ENCODE measurements at places on chromosomes 12 and 14.

GRCh38 chr12:52204095-52204930 is 12.5 kb upstream of the KRT80 start:
- no peak for DNase-seq

GRCh38 chr12:11497995-11498394 is 102.6 kb upstream of the PRB2 start:
- peak; percentile 29 for DNase-seq

GRCh38 chr12:55741931-55742680 is 816 bp upstream of the GDF11 start:
- DNase-seq, result peak; percentile 19

- DNase-seq, result no peak
Observed at GRCh38 chr14:103501041-103501870, 21.4 kb downstream of the CKB start.

DNA sequence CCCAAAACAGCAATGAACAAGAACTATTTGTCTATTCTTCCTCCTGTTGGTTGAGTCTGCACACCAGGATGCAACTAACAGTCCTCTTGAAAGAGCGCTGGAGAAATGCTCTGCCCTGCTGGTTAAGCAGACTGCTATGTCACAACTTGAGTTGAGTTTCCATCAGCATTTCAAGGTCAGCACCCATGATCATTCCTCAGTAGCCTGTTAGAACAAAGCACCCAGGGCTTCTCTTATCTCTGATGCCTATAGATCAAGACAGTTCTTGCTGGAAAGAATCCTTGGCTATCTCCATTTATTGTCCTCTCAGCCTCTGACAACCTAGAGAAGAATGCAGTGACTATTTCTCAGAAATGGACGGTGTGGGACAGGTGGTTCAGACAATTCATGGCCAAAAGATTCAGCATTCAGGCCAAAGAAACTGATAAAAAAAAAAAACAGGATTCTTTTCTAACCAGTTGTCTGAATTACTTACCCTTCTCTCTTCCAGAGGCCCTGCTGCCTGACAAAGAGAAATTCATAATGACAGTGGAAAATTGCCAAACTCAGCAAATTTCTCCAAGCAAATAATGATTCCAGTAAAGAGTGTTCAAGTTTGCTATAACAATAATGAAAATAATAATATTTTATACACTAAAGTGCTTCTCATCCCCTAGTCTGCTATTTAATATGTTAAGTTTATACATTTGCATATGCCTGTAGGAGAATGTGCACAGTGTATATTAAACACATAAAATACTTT is 306.7 kb downstream of the EMP1 start:
- no peak for DNase-seq

- DNase-seq, result no peak
Observed at GRCh38 chr14:61387076-61387475, 65.7 kb downstream of the PRKCH start.

DNA sequence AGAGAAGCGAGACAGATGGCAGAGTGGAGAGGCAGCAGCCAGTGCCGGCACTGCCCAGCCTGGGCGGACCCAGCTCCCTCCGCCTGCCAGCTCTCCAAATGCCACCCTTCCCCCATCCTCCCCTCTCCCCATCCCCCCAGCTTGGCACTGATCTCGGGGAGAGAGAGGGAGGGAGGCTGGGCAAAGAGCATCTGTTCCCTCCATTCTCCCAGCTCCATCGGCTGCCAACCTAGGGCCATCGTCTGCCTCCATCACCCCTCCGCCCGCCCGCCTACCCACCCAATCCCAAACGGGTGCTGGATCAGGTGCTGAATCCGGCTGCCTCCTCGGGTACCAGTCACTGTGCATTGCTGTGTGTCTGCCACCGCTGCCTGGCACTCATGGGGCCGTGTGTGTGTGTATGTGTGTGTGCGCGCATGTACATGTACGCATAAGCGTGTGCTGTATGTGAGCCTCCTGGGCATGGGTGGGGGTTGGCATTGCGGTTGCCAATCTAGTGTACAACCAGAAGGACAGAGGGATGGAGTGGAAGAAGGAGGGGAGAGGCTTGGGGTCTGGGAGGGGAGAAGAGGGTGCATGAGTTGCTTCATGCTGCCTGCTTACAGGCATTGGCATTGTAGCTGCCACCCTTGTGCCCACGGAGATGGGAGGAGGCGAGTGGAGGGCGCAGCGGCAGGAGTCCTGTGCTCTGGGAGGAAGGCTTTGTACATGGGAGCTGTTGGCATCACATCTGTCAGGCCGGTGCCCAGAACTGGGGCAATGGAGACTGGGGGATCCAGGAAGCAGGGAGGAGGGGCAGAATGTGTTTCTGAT is 38.4 kb downstream of the ZFHX2 start:
- no peak for DNase-seq

DNA sequence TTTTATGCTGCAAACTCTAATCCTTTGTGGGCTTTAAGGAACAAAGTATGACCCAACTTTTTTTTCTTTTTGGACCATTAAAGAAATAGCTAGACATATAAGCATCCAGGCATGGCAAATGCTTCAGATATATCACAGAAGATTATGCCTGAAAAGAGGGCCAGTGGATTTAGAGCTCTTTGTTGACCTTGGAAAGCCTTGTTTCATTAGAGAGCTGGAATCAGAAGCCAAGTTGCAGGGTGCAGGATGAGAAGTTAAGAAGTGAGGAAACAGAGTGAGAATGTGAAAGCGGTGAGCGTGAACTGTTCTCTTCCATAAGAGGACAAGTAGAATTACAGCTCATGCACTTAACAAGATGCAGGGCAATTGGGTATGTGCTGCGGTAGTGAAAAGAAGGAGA is 373.7 kb downstream of the SYT1 start:
- DNase-seq, result no peak

GRCh38 chr14:33788161-33788560 is 162.7 kb downstream of the EGLN3 start:
- peak; percentile 2 for DNase-seq

DNA sequence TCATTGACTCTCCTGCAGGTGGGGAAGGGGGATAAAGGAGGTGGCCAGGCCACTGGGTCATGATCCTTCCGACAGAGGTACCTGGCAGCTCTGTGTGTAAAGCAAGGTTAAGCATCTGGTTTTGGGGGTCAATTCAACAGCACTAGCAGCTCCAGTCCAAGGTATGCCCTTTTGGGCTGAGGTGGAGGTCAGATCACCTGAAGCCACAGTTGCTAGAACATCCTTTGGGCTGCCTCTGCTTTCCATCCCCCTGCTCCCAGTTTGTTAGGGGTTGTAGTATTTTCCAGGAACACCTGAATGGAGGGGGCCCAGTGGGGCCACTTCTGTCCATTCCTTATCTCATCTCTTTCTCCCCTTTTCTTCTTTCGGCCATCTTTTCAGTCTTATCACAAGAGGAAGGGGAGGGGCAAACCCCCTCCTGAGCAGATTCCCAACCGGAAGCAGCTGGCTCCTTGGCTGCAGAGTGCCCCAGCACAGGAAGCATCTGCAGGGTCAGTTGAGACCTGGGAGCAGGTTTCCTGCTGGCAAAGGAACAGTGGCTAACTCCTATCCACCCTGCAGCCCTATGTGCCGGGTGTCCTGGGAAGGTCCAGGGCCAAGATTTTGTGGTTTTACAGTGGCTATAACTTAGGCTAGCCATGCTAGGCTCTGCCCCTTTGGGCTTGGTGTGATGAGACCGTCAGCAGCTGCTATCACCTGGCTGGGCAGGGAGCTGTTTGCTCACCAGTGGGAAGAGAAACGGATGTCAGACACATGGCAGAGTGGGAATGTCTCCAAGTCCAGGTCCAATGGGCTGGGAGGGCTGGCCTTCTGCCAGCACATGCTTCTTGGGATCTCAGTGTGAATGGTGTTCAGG is 40.2 kb downstream of the SH2B3 start:
- peak; percentile 58 for DNase-seq

- DNase-seq, result peak; percentile 78
Observed at GRCh38 chr12:103956509-103957027, 9.1 kb upstream of the TDG start.

DNA sequence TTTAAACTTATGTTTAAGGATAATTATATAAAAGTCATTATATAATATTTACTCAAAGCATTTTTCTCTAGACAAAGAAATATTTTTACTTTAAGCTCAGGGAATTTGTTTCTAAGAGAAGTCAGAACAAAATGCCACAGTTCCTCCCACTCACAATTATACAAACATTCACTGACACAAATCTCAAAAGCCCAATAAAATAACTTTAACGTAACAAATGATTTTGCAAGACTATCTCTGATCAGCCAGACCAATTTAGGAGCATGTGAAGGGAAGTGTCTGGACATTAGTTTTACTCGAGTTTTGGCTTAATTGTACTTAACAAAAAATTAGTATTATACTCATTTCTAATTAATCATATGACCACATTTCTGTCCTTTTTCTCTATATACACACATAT is 41.2 kb downstream of the COCH start:
- no peak for DNase-seq

DNA sequence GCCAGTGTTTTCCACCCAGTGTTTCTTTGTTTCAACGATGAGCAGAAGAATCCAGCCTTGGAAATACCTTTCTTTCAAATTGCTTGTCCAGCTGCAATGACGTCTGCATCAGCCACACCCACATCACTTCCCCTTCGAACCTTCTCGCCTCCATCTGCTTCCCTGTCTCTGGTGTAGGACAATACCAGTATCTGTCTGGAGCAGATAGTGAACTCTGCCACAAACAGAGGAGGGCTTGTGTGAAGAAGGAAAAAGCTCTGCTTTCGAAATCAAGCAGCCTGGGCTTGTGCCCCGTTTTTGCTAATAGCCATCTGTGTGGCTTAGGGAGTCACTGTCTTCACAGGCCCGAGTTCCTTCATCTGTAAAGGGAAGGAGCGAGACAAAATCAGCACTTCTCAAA is 415.4 kb downstream of the ZFP36L1 start:
- peak; percentile 6 for DNase-seq

DNA sequence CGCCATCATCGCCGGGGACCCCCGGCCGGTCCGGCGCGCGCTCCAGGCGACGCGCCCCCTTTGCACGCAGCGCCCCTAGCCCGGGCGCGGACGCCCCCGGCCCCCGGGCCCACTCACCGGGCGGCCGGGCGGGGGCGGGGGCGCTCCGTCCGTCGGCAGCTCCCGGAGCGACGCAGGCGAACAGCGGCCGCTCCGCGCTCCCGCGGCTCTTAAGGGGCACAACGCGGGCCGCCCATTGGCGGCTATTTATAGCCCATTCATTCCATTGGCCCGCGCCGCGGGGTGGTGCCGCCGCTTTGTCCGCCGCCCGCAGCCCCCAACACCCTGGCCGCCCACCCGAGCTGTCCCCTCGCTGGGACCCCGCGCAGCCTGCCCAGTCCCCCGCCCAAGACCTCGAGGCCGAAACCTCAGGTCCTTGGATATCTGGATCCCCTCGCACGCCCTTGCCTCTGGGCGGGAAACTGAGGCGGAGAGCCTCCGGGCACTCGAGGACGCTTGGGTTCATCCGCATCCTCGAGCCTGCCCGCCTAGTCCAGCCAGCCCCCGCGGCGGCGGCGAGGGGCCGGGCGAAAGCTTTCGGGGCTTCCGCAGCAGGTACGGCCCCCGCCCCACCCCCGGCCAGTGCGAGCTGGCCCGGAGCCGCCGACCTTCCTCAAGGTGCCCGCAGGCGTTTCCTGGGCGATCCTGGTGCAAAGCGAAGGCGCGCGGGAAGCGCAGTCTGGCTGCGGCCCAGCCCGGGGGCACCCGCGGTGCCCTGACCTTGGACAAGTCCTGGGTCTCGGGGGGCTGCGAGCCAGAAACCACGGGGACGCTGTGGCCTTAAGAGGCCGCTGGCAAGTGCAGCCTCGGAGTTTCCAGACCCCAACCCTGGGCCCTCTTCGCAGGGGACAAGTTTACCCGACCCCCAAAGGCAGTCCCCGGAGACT is at the start of gene CKB:
Gene CKB, minus strand, starts transcription at position 182 of the 926 bp plus-strand sequence. CDS start 337 bp downstream, outside the sequence.
- peak; percentile 72 for DNase-seq

GRCh38 chr14:101535232-101535631 is 26.1 kb upstream of the DIO3 start:
- DNase-seq, result no peak

- no peak for DNase-seq
Observed at GRCh38 chr12:124661341-124661740, 93.9 kb upstream of the NCOR2 start.

DNA sequence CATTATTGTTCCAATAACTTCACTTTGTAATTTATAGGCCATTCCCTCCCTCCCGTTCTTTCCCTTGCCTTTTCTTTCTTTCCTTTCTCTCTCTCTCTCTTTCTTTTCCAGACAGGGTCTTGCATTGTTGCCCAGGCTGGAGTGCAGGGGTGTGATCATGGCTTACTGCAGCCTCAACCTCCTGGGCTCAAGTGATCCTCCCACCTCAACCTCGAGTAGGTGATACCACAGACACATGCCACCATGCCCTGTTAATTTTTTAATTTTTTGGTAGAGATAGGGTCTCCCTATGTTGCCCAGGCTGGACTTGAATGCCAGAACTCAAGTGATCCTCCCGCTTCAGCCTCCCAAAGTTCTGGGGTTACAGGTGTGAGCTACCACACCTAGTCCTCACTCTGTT is 6.8 kb upstream of the POU6F1 start:
- DNase-seq, result no peak

GRCh38 chr14:23056956-23057756 is at the start of gene CDH24:
CDH24 (minus strand) TSS chr14:23057520; CDS start chr14:23055733, 1,787 bp downstream.
- no peak for DNase-seq

DNA sequence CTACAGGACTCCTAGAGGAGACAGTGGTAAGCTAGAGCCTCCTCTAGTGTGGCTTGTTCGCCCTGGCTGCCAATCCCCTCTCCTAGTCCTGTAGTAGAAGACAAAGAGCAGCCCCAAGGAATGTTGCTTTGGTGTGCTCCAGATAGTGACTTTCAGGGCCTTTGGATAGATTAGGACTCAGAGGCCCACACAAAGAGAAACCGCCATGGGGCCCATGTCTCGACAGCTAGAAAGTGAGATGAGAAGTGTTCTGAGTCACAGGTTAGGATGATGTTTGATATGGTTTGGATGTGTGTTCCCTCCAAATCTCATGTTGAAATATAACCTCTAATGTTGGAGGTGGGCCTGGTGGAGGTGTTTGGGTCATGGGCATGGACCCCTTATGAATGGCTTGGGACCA is 51.8 kb upstream of the JDP2 start:
- no peak for DNase-seq

All from DMS53 (cell line).